Thyroid gland (tissue), 4 donors: ENCODE measurements at places on chromosomes 7 and 10. TPM values are rescaled to one million over a fixed set of nuclear protein-coding genes. Genes with fewer than 3 reads are reported as not detected.
A peak's percentile ranks its signal among the peaks of the same experiment; 100 is the strongest.

GRCh38 chr7:81776161-81776560 lies 6.3 kb upstream of the HGF start:
- H3K27me3 ChIP-seq, result no peaks in the 10 kb centered on the region
- no peak overlapping the region for H3K4me3 ChIP-seq
- no peaks in the 10 kb centered on the region for H3K4me1 ChIP-seq
- H3K36me3 ChIP-seq, result no peaks in the 10 kb centered on the region
- H3K27ac ChIP-seq, result no peak overlapping the region
- no peak for DNase-seq

- H3K27me3 ChIP-seq, result no peaks in the 10 kb centered on the region
- H3K27ac ChIP-seq, result no peak overlapping the region
- no peak overlapping the region for H3K4me3 ChIP-seq
- H3K36me3 ChIP-seq, result peaks cover 24% of the 10 kb centered on the region
- H3K4me1 ChIP-seq, result no peaks in the 10 kb centered on the region
Observed at GRCh38 chr7:2431260-2431867, 28.0 kb downstream of the CHST12 start.

- no peak for DNase-seq
- no peaks in the 10 kb centered on the region for H3K36me3 ChIP-seq
- H3K4me1 ChIP-seq, result no peaks in the 10 kb centered on the region
Observed at GRCh38 chr7:42340436-42340835, 103.4 kb upstream of the GLI3 start.

GRCh38 chr7:141563956-141564623 lies 12.9 kb downstream of the AGK start:
- H3K27ac ChIP-seq, result no peak overlapping the region
- H3K4me1 ChIP-seq, result no peaks in the 10 kb centered on the region
- H3K36me3 ChIP-seq, result peaks cover 5% of the 10 kb centered on the region
- no peak overlapping the region for H3K4me3 ChIP-seq

GRCh38 chr10:60525716-60526585 lies 136.3 kb upstream of the ANK3 start:
- H3K4me1 ChIP-seq, result no peaks in the 10 kb centered on the region
- no peak for DNase-seq
- H3K27ac ChIP-seq, result no peak overlapping the region
- no peaks in the 10 kb centered on the region for H3K36me3 ChIP-seq
- no peaks in the 10 kb centered on the region for H3K27me3 ChIP-seq

- H3K4me1 ChIP-seq, result no peaks in the 10 kb centered on the region
- no peak overlapping the region for H3K27ac ChIP-seq
- no peak overlapping the region for H3K4me3 ChIP-seq
- DNase-seq, result no peak
- H3K36me3 ChIP-seq, result no peaks in the 10 kb centered on the region
Observed at GRCh38 chr10:116024271-116024878, 248.6 kb downstream of the GFRA1 start.

Gene TACR2
- not detected for total RNA-seq

GRCh38 chr7:50556247-50556991 lies 8.8 kb downstream of the DDC start:
- no peak overlapping the region for H3K4me3 ChIP-seq
- H3K27me3 ChIP-seq, result no peaks in the 10 kb centered on the region
- no peaks in the 10 kb centered on the region for H3K4me1 ChIP-seq
- H3K27ac ChIP-seq, result no peak overlapping the region

DNA sequence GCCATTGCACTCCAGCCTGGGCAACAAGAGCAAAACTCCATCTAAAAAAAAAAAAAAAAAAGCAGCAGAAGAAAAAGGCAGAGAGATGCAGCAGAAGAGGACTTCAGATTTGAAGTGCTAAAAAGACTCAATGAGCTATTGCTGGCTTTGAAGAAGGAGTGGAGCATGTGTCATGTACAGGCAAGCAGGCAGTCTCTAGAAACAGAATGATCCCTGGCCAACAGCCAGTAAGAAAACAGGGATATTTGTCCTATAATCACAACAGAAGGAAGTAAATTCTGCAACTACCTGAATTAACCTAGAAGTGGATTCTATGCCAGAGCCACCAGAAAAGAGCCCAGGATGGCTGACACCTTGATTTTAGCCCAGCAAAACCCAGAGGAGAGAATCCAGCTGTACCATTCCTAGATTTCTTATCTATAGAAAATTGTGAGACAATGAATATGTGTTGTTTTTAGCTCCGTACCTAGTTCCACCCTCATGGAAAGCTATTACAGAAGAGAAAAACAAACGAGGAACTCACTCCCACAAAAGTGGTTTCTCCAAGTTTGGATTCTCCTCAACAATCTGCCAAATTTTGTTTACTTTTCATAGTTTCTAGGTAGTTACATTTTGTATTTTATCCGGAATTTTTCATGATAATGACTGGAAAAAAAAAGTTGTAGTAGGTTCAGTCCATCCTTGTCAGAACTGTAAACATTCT lies 198.2 kb upstream of the GNAI1 start:
- no peak overlapping the region for H3K4me3 ChIP-seq
- H3K36me3 ChIP-seq, result no peaks in the 10 kb centered on the region
- H3K27me3 ChIP-seq, result no peaks in the 10 kb centered on the region
- DNase-seq, result no peak

GRCh38 chr7:79037001-79037400 lies 416.5 kb downstream of the MAGI2 start:
- no peaks in the 10 kb centered on the region for H3K27me3 ChIP-seq
- H3K36me3 ChIP-seq, result no peaks in the 10 kb centered on the region
- no peak overlapping the region for H3K4me3 ChIP-seq
- no peak for DNase-seq
- no peak overlapping the region for H3K27ac ChIP-seq

Gene PRKAG2
- 30.8 TPM for total RNA-seq

- H3K4me1 ChIP-seq, result no peaks in the 10 kb centered on the region
- H3K27me3 ChIP-seq, result no peaks in the 10 kb centered on the region
- H3K27ac ChIP-seq, result no peak overlapping the region
Observed at GRCh38 chr10:25492040-25492439, 317.2 kb downstream of the GPR158 start.

- no peaks in the 10 kb centered on the region for H3K36me3 ChIP-seq
- no peak for DNase-seq
- no peaks in the 10 kb centered on the region for H3K27me3 ChIP-seq
- H3K4me1 ChIP-seq, result no peaks in the 10 kb centered on the region
- no peak overlapping the region for H3K27ac ChIP-seq
Observed at GRCh38 chr7:146131701-146132100, 15.1 kb downstream of the CNTNAP2 start.

Gene PRXL2A
- total RNA-seq, result 93.3 TPM

- no peaks in the 10 kb centered on the region for H3K4me1 ChIP-seq
- peak; percentile 75 for DNase-seq
- H3K4me3 ChIP-seq, result peak within 1 kb of the TSS; percentile 77
- H3K27ac ChIP-seq, result peak within 1 kb of the TSS; percentile 99
Observed at GRCh38 chr10:89414146-89414878, at the start of gene IFIT5. IFIT5 (plus strand) TSS chr10:89414568; CDS start chr10:89414799, 231 bp downstream.

- no peak overlapping the region for H3K27ac ChIP-seq
- H3K4me3 ChIP-seq, result no peak overlapping the region
- H3K36me3 ChIP-seq, result no peaks in the 10 kb centered on the region
- H3K4me1 ChIP-seq, result peaks cover 15% of the 10 kb centered on the region
- no peak for DNase-seq
- peaks cover 10% of the 10 kb centered on the region for H3K27me3 ChIP-seq
Observed at GRCh38 chr7:100899432-100899831, 3.7 kb upstream of the ACHE start.

- H3K4me1 ChIP-seq, result no peaks in the 10 kb centered on the region
- H3K27ac ChIP-seq, result peak overlapping the region; percentile 2
- peak; percentile 6 for DNase-seq
- H3K36me3 ChIP-seq, result no peaks in the 10 kb centered on the region
Observed at GRCh38 chr7:147400221-147400689, 1190.3 kb upstream of the C7orf33 start.

DNA sequence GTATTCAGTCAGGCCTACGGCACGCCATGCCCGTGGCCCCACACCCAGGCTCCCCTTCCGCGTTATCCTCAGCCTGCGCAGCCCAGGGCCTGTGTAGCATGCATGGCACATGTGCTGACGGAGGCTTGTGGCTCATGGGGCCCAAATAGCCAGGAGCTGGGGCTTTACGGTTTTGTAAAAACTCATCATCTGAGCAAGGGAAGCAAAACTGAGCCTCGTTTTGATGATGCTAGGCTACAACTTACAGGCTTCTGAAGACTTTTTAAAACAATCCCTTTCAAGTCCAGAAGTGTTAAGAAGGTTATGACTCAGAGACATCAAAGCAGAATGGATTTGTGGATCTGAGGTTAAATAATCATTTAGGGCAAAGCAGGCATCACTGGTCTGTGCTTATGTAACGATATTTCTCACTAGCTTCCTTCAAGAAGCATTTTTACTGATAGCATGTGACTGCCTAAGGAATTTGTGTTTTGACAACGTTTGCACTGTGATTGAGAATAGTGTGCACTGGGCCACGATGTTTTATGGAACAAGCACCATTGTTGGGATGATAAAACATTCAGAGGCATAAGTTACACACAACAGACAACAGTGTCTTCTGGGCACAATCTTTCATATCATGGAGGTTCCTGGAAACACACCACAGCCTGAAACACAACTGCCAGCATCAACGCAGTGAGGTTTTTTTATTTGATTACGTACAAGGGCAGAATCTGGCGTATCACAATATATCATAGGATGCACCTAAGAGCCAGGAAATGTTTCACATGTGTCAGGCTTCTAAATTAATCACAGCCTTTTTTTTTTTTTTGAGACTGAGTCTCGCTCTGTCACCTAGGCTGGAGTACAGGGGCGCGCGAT lies 274.3 kb downstream of the CCDC3 start:
- H3K36me3 ChIP-seq, result no peaks in the 10 kb centered on the region
- no peaks in the 10 kb centered on the region for H3K27me3 ChIP-seq
- DNase-seq, result no peak
- no peak overlapping the region for H3K4me3 ChIP-seq

Gene PODXL
- total RNA-seq, result 125 TPM

Gene CALML5
- not detected for total RNA-seq
